HT-29 (cell line): ENCODE measurements at places on chromosomes 4 and X. TPM values are rescaled to one million over a fixed set of nuclear protein-coding genes. Genes with fewer than 3 reads are reported as not detected.

GRCh38 chrX:112819008-112819640 is 21.5 kb downstream of the AMOT start:
- DNase-seq: no peak

The SOD3 gene
- 2.0 and 3.3 TPM in 2 replicates for total RNA-seq

GRCh38 chr4:121339307-121339706 is 41.5 kb downstream of the QRFPR start:
- DNase-seq: no peak

The UGT2B10 gene
- total RNA-seq: 0.25 TPM in 1 of 2 replicates, not detected in the other

DNA sequence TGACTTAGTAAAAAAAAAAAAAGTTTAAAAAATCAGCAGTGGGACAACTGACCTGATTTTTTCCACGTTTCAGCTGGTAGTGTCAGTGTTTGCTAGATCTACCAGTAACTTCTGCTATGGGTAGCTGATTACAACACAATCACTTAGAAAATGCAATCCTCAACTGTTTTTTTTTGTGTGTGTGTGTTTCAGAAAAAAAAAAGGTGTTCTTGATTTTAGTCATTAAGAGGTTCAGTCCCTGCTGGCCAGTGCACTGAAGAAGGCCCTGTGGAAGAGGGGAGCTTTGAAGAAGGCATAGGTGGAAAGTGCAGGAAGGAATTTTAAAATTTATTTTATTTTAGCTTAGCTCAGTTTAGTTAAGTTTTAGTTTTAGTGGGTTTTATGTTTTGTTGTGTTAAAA is 46.9 kb downstream of the SH2D1A start:
- DNase-seq: no peak

DNA sequence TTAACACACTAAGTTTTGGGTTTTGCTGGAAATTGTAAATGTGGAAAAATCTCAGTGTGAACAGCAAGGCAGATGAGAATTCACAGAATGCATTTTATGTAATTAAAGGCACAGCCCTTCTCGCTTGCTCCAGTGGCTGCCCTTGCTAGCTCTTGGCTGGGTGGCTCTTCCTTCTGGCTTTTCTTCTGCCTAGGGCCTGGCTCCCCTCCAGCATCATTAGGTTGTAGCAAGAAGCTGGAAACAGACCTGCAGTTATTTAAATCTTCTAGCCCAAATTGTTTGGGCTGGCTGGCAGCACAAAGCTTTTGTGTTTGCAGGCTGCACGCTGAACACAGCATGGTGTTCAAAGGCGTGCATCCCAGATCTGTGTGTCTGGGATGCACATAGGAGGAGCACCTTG is 56.5 kb downstream of the LIMCH1 start:
- no peak for DNase-seq

The C4orf17 gene
- total RNA-seq: not detected in 2 replicates

- no peak for DNase-seq
Measured at GRCh38 chr4:31190671-31191070, 470.5 kb downstream of the PCDH7 start.
